ENCODE measurements at places on chromosomes 5 and 9. TPM values are rescaled to one million over a fixed set of nuclear protein-coding genes. Genes with fewer than 3 reads are reported as not detected.

DNA sequence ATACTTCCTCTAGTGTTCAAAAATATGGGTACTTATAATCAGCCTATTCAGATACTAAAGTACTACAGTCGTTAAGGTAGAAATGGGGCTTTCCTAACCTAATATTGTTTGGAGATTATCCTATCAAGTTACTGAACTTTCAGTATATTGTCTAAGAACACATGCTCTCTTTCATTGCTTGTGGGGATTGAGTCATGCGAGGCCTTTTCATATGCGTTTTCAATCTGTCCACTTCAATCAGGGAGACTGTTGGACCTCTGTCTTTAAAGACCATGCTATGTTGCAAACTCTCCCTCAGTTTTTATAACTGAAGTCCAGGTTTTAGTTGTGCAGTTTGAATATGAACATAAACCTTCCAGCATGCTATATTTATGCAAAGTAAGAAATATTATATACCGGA, 15.0 kb downstream of the PRR16 start:
- peak; percentile 25 for DNase-seq

- no peak for DNase-seq
These were observed 82.2 kb upstream of the C9orf72 start for GRCh38 chr9:27655441-27655840.

DNA sequence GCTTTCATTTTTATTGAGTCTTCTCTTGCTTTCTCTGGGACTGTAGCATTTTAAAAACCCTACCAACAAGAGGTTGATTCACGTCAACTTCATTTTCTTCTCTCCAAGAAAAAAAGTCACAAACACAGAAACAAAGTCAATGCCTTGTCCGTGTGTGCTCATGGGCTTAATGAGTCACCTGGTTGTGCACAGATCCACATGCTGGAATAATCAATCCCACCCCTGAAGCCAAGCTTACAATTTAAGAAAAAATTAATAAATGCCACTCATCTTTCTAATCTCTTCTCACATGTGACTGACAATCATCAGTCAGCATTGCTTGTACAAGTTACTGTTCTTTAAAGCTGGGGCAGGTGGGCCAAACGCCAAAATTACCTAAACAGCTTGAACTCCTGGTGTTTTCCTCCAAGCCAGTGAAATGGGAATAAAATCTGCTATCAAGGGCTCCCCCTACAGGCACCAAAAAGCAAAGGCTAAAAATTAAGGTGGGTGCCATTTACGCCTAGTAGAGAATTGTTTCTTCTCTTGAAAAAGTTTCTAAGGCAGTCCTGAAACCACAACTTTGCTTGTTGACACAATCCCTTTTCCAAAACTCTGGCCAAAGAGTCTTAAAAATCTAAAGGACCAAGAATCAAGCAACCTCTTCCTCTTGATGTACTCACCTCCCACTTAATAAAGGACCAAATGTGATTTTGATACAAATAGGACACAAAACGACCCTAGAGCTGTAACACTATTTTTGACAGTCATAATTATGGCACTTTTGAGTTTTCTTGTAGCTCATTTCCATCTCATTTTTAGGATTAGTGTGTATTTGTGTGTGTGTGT, 21.3 kb downstream of the TRMO start:
- peak; percentile 38 for DNase-seq

DNA sequence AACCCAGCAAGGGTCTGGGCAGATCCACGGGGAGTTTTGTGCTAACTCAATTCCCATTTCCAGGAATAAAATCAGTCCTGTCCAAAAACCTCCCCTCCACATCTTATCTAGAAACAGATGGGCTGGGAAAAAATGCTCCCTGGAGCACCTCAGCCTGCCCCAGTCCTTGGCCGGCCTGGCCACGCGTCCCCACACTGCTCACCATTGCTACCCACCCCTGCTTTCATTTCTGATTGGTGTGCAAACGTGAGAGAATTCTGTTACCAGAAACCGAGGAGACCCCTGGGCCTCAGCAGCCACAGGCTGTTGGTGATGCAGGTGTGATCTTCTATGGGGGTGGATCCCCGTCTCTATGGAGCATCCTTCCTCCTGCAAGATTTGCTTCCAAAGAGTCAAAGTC, 38.0 kb upstream of the OLFM1 start:
- no peak for DNase-seq

DNA sequence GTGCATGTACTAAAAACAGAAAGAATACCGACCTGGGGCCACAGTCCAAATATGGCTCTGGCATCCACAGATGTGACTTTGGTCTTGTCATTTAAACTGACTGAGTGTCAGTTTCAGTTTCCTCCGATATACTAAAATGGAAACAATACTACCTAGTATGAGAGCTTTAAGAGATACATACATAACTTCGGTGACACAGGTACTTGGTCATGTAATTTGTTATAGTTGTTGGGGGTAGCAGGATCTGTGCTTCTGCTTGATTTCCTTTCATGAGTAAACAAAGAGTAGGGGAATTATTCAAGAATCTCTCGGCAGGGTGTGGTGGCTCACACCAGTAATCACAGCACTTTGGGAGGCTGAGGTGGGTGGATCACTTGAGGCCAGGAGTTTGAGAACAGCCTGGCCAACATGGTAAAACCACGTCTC, 32.1 kb downstream of the MTMR12 start:
- DNase-seq: no peak

GRCh38 chr5:111075520-111075919, 4.0 kb downstream of the TSLP start:
- DNase-seq: peak; percentile 75

DNA sequence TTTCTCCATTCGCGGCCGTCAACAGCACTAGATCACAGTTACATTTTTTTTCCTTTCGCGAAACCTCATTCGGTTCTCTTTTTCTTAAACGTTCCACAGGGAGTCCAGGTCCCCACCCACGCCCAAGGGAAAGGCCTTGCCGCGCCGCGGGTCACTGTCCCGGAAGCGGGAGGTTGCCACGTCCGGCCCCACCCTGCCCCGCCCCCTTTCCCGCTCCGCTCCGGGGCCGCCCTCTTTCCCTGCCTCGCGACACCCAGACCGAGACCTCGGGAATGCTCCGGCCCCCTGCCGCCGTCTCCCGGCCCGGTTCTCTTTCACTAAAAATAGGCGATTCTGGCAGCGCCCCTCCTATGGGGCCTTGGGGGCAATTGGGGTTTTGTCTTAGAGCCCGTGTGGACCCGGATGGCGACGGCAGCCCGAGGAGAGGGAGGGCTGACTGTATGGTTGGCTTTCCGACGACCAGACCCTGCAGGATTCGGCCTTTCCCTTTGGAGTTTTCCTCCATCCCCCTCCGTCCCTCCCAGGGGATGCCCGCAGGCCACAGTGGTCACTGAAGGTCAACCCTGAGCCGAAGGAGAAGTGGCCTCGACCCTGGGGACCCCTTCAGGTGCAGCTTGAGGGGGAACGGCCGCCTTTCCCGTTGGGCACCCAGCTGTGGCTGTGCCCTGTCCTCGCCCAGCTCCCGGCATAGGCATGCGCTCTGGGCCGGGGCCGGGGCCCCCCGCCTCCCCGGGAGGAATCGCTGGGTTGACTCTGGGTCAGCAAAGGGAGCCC, 2.8 kb upstream of the RACK1 start:
- peak; percentile 93 for DNase-seq

DNA sequence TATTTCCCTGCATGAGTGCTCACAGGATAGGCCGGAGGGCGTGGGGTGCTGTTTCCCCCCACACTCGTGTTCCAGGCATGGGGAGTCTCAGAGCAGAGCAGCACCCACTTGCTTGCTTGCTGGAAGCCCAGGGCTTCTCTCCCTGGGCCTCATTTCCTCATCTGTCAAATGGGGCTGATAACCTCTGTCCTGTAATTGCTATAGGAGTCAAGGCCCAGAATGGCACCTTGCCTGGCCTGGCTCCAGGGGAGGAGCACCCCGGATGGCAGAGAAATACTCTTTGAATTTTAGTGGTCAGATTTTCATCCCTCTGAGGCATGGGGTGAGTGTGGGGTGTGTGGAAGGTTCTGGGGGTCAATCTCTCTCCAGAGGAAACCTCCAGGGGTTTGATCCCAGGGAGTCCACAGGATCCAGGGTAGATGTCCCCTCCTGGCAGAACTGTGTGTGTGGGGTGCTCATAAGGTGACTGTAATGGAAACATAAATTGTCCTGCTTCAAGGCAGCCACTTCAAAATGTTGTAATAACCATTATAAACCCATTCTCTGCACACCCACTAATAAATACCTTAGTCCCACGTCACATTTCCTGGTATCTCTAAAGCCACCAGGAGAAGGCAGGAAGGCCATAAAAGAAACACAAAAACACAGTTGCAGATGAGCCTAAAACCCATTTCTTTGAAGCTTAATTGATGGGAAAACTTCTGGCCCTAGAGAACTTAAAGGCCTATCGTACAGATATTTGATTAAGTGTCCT, 272.2 kb downstream of the FSTL4 start:
- DNase-seq: no peak

DNA sequence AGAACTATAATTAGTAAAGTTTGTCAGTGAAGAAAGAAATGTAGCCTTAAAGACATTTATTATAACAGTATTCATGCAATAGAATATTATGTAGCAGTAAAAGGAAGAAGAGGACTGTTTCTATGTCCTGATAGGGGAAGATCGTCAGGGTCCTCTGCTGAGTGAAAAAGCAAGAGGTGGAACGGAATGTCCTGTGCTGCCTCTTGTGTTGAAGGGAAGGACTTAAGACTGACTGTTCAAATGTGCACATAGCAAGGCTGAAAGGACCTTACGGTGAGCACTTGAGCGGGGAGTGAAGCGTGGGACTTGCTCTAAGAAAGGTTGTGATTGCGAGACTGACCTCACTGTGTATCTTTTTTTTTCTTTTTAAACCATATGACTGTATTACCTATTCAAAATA, 63.2 kb downstream of the SNX24 start:
- DNase-seq: no peak

The ANKRD34B gene
- 0.22 TPM for polyA plus RNA-seq

The PCDHB16 gene
- 3.0 TPM for polyA plus RNA-seq

The SLC34A3 gene
- 1.2 TPM for polyA plus RNA-seq

The ANKRD33B gene
- polyA plus RNA-seq: 2.3 TPM

The CERCAM gene
- polyA plus RNA-seq: 123 TPM

The SPATA31D4 gene
- polyA plus RNA-seq: not detected

The S100Z gene
- polyA plus RNA-seq: 0.32 TPM
